ENCODE measurements at places on chromosomes 5 and 9.

GRCh38 chr9:133692364-133692985 lies 45.7 kb downstream of the SARDH start:
- no peak for DNase-seq

GRCh38 chr5:177446200-177447065 lies at the start of gene PRR7:
TSS of gene PRR7 (plus strand) at chr5:177446814. CDS start at chr5:177455068, 8,254 bp downstream.
- peak; percentile 83 for DNase-seq

DNA sequence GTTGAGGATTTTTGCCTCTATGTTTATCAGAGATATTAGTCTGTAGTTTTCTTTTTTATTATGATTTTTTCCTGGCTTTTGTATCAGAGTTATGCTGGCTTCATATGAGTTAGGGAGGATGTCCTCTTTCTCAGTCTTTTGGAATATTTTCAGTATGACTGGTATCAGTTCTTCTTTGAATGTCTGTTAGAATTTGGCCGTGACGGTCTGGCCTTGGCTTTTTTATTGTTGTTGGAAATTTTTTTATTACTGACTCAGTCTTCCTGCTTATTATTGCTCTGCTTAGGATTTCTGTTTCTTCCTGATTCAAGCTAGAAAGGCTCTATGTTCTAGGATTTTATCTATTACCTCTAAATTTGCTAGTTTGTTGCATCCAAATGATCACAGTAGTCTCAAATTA lies 421.9 kb downstream of the CDH10 start:
- DNase-seq, result no peak

GRCh38 chr5:150394131-150394530 lies 18.6 kb downstream of the CD74 start:
- no peak for DNase-seq

DNA sequence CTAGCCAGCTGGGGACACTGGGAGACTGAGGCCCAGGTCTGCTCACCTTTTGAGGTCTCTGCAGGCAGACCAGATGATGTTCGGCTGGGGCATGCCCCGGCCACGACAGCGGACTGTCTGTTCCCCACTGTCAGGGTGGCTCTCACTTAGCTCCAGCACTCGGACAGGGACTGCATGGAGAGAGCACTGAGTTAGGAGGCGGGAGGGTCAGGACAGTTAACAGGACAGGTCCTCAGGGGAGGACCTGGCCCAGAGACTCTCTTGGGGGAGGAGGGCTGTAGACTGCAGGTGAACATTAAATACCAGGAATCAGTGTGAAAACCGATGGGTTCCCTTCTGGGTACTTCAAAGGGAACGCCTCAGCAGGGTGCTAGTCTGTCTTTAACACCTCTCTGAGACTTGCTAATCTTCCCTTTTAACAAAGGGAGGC lies 25.1 kb downstream of the PDGFRB start:
- DNase-seq, result no peak

- DNase-seq, result no peak
Observed at GRCh38 chr9:2235623-2236022, 220.5 kb downstream of the SMARCA2 start.

DNA sequence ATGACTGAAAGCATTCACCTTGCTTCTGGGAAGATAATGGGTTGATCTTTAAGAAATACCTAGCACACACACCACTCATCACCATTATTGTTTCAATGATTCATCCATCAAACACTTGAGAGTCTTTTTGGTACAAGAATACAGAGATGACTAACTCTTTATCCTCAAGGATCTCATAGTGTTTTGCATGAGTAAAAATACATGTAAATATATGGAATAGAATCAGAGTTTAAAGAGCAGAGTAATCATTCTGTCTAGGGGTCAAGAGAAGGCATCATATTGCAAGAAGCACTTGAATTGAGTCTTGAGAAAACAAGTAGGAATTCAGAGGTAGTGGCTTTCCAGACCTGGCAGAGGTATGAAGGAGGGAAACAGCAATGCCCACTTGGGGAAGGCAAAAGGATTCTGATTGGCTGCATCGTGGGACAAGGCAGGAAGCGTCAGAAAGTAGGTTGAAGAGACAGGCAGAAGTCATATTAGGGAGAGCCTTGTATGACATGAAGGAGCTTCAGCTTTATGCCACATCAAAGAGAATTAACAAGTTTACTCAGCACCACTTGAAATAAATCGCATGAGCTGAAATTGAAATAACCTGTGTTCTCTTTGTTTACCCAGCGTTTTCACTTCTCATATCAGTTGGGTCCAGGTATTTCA lies 542.5 kb downstream of the TLE1 start:
- DNase-seq, result no peak

- DNase-seq, result no peak
Observed at GRCh38 chr5:179403426-179404147, 58.3 kb upstream of the ADAMTS2 start.

DNA sequence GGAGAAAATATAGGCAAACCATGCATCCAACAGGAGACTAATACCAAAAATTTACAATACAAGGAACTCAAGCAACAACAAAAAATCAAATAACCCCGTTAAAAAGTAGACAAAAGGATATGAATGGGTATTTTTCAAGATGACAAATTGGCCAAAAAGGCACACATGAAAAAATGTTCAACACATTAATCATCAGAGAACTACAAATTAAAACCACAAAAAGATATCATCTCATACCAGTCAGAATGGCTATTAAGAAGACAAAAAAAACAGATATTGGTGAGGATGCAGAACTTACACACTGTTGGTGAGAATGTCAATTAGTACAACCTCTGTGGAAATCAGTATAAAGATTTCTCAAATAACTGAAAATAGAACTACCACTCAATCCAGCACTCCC lies 35.0 kb downstream of the TEX10 start:
- no peak for DNase-seq

Data from stimulated activated naive CD8-positive, alpha-beta T cell treated with anti-CD3 and anti-CD28 coated beads, Interleukin-15, Interleukin-2, amounts not matched to agents 100 U/mL and 50 U/mL, for 24 hours (primary cell).